ENCODE measurements at places on chromosomes 4 and X.

- no peak for DNase-seq
Observed at GRCh38 chr4:85793233-85793585, 318.3 kb downstream of the ARHGAP24 start.

DNA sequence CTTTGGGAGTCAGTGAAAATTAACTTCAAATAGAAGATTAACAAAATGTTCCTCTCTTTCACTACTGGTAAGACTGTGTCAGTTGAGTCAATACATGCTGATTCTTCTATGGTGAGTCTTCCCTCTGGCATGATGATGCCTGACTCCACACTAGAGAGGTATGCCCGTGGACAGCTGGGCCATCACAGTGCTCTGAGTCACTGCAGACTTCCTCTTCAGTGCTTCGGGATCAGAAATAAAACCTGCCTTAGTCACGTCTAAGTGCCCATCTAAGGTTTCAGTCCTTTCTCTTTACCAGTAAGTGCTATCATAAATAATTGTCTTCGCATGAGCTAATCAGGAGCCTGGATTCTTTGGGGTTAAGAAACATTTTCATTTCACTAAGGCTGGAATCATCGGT is 1.6 kb upstream of the ASB5 start:
- no peak for DNase-seq

GRCh38 chrX:19842542-19842941 is 44.9 kb downstream of the SH3KBP1 start:
- no peak for DNase-seq

- DNase-seq, result no peak
Observed at GRCh38 chrX:47497271-47497888, 14.4 kb upstream of the ZNF41 start.

DNA sequence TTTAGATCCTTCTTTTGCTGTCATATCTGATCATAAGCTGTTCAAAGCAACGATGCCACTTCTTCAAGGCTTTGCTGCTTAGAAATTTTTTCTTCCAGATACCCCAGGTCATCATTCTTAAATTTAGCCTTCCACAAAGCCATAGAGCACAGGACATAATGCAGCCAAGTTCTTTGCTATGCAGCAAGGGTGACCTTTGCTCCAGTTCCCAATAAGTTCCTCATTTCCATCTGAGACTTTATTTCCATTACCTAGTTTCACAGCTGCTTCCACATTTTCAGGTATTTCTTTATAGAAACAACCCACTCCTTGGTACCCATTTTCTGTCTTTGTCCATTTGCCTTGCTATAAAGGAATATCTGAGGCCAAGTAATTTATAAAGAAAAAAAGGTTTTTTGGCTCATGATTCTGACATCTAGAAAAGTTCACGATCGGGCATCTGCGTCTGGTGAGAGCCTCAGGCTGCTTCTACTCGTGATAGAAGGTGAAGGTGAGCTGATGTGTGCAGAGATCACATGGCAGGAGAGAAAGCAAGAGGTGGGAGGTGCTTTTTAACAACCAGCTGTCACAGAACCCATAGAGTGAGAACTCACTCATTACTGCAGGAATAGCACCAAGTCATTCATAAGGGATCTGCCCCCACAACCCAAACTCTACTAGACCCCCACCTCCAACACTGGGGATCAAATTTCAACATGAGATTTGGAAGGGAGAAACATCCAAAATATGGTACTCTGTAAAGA is 11.8 kb upstream of the TASL start:
- no peak for DNase-seq

DNA sequence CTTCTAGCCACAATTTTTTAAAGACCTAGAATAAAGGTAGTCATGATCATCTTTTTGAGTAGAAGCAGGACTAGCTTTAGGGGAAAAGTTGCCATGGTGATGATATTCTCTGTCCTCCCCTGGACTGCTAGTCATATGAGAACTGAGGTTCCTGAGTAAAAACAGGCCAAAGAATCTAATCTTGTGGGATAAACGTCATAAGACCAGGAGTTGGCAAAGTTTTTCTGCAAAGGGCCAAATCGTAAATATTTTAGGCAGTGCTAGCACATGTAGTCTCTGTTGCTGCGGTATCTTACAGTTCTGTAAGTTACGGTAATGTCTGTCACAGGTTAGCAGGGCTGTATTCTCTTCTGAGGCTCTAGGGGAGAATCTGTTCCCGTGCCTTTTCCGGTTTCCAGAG is 3.4 kb downstream of the PRPS2 start:
- DNase-seq, result no peak

DNA sequence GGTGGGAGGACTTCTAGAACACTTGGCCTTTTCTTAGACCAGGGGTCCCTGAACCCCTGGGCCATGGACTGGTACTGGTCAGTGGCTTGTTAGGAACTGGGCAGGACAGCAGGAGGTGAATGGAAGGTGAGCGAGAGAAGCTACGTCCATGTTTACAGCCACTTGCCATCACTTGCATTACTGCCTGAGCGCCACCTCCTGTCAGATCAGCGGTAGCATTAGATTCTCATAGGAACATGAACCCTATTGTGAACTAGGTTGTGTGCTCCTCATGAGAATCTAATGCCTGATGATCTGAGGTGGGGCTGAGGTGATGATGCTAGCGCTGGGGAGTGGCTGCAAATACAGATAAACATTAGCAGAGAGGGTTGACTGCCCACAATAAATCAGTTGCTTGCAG is 100.9 kb upstream of the IGFBP7 start:
- no peak for DNase-seq

DNA sequence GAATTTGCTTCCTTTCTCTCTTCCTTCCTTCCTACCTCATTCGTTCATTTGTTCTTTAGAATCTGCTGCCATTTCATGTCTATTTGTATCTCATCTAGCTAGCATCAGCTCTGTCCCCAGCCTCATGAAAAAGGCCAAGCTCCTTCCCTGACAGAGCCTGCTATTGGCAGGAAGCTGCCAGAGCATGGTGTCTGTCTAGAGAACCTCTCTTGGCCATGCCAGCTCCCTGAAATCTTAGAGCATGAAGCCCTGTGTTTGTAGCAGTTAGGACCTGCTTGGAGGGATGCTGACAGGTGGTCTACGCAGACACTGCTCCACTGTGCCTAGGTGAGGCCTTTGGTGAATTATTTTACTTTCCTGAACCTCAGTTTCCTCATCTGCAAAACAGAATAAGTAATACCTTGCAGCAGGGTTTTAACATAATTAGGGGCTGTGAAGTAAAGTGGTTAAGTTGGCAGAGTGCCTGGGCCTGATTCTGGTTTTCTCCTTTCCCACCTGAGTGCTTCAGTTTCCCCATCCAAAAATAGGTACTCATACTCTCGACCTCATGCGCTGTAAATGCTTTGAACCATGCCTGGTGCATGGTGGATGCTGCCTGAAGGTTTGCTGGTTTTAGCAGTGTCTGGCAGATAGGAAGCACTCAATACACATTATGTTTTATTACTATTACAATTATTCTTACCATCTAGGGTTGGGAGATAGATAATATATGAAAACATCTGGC is 4.7 kb downstream of the PTTG2 start:
- DNase-seq, result no peak

DNA sequence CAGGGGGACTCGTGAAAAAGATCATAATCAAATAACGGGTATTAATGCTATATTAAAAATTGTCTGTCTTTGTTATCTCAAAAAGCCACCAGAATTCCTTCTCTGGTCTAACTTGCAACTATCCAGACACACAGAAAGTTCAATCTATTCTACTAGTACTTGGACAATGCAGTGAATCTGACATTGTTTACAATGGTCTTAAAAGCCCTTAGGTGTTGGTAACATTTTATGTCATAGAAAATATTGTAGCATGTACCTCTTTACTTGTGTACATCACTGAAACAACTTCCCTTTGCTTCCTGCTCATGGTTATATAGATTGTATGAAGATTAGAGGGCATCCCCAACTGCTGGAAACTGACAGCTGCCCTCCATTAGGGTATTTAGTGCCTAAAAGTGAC is 71.1 kb upstream of the PPP3CA start:
- DNase-seq, result no peak
